ENCODE measurements at places on chromosomes 5 and 9. TPM values are rescaled to one million over a fixed set of nuclear protein-coding genes. Genes with fewer than 3 reads are reported as not detected.

GRCh38 chr9:3931996-3932906 is 367.6 kb downstream of the GLIS3 start:
- DNase-seq, result no peak

- DNase-seq, result no peak
Measured at GRCh38 chr9:9846557-9846956, 766.2 kb downstream of the PTPRD start.

DNA sequence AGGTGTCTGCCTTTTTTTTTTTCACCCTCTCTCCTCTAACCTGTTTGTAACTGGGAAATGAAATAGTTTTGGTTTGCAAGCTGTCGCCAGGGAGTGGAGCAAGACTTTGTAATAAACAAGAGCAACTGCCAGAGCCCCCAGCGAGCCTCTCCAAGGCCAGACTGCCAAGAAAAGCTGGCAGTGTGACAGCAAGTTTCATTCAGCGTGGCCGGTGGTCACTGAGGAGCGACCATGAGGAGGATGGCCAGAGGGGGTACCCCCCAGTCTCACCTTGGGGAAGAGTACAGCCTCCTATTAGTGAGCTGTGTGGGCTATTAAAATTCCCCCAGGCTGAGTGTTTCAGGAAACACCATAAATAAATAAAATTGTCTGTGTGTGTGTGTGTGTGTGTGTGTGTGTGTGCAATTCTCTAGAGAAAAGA is 49.9 kb downstream of the ZFAND5 start:
- no peak for DNase-seq

DNA sequence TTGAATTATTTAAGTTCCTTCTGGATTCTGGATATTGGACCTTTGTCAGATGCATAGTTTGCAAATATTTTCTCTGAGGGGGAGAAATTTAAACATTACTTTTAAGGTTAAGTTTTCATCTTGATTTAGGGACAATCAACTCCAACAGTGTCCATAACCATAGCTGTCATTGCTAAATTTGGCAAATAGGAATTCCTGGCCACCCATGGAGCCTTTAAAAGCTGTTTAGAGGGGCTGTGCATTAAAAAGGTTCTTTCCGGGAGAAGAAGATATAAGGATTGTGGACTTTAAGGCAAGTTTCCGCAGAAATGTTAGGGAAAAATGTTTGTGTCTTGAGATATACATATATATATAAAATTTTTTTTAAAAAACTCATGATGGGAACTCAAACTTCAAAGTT is 339.7 kb downstream of the ADAMTS6 start:
- DNase-seq, result no peak

Gene ECSCR
- not detected for total RNA-seq

Data from Karpas-422 (cell line).